ENCODE measurements at places on chromosomes 11 and 22.

- no peak for DNase-seq
Measured at GRCh38 chr11:2690596-2691354, 9.0 kb downstream of the KCNQ1OT1 start.

DNA sequence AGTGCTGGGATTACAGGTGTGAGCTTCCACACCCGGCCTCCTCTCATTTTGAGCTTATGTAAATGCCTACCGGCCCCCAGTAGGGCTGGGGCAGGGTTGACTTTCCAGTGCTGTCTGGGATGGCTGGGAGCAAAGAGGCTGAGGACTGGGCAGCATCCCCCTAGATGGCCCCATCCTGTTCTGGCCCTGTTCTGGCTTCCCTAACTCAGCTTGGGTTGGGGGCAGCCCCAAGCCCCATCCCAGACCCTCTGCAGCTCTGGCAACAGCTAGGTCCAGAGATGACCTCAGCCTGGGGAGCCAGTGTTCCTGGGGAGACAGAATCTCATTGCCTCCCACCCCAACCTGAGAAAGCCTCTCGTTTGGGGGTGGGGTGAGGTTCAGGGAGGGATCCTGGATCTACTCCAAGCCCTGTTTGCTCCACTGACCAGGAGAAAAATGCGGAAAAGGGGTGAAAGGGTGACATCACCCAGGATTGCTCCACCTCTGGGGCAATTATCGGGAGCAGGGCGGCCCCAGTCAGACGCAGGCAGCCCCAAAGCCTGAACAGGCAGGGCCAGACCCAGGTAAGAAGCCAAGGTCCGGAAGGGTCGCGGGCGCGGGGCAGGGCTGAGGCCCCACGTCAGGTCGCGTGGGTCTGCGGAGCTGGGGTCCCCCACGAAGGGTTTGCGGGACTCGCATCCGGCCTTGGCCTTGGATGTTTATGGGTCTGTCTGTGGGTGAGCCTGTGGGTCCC is at the start of gene PNPLA2:
Gene PNPLA2, plus strand, starts transcription at position 519 of the 733 bp plus-strand sequence. CDS start 805 bp downstream, outside the sequence.
- no peak for DNase-seq

DNA sequence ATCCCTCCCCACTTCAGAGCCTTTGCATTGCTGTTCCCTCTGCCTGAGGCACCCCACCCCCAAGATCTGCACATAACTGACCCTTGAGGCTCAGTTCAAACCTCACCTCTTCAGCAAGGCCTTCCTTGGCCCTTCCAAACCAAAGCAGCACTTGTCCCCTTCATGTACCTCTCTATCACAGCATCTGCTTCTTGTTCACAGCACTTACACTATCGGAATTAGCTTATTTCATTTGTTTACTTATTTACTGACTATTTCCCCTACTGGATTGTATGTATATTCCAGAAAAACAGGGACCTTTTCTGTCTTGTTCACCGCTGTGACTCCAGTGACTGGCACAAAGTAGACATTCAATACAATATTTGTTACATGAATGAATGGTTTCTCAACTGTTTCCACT is 38.0 kb downstream of the HORMAD2 start:
- no peak for DNase-seq

DNA sequence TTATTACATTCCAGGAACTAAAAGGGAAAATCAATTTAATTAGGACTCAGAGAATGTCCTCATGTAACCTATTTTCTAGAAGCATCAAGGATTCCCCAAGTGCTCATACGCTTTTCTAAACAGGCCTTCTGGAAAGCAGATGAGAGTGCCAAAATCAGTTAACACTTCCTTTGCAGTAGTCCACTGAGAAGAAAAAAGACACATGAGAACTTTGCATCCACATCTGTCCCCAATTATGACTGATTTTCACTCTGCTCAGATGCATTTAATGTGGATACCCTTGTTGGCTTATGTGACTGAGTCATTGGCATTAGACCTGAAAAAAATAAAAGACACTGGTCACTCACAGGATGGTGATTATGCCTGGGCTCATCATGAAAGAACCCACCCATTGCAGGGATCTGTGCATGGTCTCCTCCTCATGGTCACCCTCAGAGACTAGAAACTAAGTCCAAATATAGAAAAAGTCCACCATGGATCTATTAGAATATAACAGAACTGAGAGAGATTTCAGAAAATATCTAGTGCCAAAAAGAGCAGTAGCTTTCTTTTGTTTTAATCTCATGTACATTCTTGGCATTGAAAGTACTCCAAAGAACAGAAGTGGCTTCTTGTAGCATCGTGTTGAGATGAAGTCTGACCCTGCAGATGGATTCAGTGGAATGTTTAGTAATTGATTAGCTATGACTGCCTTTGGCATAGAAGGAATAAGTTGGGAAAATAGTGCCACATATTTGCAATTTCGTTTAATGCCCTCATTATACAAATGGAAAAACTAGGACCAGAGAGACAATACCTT is 48.8 kb upstream of the FIBIN start:
- no peak for DNase-seq

- DNase-seq: no peak
Measured at GRCh38 chr11:76166314-76166713, 40.0 kb downstream of the WNT11 start.

GRCh38 chr11:10294290-10294953 is 403 bp upstream of the SBF2 start:
- no peak for DNase-seq

GRCh38 chr22:50162391-50162956 is 8.1 kb upstream of the PANX2 start:
- no peak for DNase-seq
